ENCODE measurements at places on chromosomes 6 and 20.

DNA sequence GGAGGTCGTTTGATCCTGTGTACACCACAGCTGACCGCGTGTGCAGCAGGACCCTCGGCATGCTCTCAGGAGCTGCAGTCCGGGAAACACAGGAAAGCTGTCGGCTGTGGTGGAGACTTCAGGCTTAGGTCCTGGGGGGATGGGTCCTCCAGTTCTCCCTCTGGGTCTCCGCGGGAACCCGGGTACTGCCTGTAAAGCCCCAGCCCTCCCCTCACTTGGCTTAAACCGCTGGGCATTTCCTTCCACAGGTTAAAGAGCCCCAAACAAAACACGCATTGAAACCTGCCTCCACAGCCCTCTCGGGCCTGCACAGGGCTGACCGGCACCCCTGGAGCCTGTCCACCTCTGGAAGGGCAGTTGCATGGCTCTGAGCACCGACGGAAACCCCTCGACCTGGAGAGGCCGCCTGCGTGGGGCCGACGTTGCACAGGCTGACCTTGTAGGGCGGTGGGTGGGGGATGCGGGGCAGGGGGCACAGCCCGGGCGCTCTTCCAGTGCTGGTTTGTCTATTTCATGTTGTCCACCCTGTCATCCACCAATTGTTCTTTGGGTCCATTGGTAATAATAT, 59.1 kb downstream of the DACT2 start:
- DNase-seq = no peak

GRCh38 chr6:56593801-56594318, 48.8 kb downstream of the DST start:
- DNase-seq = no peak

DNA sequence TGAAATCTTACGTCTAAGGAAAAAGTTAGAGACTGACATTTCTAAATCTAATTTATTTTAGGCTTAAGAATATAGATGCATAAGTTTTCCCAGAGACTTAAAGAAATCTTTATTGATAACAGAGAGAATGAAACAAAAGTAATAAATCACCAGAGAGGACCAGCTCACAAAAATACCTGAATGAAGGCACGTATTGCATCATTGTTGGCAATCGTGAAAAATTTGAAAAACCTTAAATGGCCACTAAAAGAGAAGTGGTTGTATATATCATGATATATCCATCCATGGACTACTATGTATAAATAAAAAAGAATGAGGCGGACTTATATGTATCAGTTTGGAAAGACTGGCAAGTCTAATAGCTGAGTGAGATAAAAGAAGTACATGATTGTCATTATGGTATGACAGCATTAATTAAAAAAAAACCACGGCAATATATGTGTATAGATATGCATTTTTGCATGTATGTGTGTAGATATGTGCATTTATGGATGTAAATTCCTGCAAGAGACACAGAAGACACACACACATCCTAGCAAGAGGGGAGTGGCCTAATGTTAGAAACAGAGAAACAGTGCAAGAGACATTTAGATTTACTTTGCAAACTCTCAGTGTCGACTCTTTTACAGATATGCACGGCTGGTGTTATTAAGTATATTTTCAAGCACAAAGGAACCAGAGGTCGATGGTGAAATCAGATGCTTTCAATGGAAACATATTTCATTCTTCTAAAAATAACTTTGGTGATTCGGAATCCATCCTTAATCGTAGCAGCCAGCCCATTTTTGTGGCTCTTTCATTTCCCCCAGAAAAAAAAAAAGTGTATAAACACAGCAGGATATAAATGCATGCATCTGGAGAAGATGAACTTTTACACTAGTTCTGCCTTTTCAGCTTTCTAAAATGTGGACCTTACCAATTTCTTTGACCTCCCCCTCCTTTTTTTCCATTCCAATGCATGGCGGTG, 156.1 kb upstream of the SALL4 start:
- DNase-seq = no peak

GRCh38 chr6:90739339-90739738, 152.5 kb upstream of the MAP3K7 start:
- no peak for DNase-seq

Measured in HEK293T (cell line).